Activated T-cell treated with anti-CD3 and anti-CD28 coated beads, Interleukin-2, amount 50 U/mL, for 4 hours (primary cell): ENCODE measurements at places on chromosomes 16 and 17. TPM values are rescaled to one million over a fixed set of nuclear protein-coding genes. Genes with fewer than 3 reads are reported as not detected.

The CIBAR2 gene
- not detected for total RNA-seq

- peak; percentile 65 for DNase-seq
Observed at GRCh38 chr17:16286009-16286946, 67.0 kb downstream of the CENPV start.

DNA sequence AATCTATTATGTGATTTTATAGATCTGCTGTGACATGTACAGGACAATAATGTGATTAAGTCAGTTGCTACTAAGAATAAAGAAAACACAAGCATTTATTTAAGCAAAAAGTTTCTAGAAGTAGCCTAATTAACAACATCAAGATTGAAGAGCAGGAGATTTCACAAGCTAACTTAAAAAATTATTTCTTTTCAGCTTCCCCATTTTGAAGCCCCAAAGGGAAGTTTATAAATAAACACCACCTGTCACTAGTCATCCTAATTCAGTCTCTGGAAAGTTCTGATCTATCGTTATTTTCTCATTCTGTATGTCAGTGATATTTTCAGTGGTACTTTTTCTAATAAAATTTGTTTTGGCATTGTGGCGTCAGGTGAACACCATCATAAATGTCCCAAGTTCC, 8.3 kb downstream of the CAPNS2 start:
- DNase-seq: no peak

- DNase-seq: no peak
Observed at GRCh38 chr16:59543641-59544040, 809.5 kb upstream of the GOT2 start.

GRCh38 chr16:84617041-84617790, 662 bp downstream of the COTL1 start:
- peak; percentile 39 for DNase-seq
